ENCODE measurements at places on chromosomes 2 and 18. TPM values are rescaled to one million over a fixed set of nuclear protein-coding genes. Genes with fewer than 3 reads are reported as not detected.

Gene SERPINB12
- 0.62 TPM for total RNA-seq

GRCh38 chr2:55887901-55888624 is 35.5 kb downstream of the EFEMP1 start:
- H3K4me1 ChIP-seq = no peaks in the 10 kb centered on the region
- H3K27ac ChIP-seq = no peak overlapping the region
- H3K4me3 ChIP-seq = no peak overlapping the region
- H3K36me3 ChIP-seq = no peaks in the 10 kb centered on the region
- no peaks in the 10 kb centered on the region for H3K27me3 ChIP-seq
- DNase-seq = no peak

Gene VSNL1
- 2.3 TPM for total RNA-seq

DNA sequence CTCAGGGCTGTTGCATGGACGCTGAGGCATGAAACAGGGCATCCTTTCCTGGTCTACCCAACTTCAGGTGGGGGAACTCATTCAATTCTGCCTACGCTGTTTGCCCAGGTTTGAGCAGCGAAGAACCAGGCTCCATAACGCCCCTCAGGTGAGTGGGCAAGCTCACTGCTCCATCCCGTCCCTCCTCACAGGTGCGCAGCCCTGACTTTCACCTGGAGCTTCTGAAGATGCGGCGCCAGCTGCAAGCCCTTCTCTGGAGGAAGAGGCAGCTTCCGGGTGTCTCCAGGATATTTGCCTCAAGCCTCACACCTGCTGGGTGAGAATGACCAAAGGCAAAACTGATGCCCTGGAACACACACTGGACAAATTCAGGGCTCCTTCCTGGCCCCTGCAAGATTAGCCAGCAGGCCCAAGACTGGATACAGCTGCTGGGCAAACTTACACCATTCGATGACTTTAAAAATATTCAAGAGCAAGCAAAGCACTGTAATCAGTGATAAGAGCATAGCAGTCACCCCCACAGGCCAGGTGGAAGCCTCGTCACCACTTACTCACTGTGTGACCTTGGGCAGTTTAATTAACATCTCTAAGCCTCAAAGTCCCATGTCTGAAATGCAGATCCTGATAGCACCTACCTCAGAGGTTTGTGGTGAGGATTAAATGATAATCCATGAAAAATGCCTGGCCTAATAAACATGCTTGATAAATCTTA is 97.7 kb downstream of the GYPC start:
- no peaks in the 10 kb centered on the region for H3K4me1 ChIP-seq
- no peaks in the 10 kb centered on the region for H3K36me3 ChIP-seq
- no peak overlapping the region for H3K4me3 ChIP-seq
- no peaks in the 10 kb centered on the region for H3K27me3 ChIP-seq
- no peak overlapping the region for H3K27ac ChIP-seq
- no peak for DNase-seq

Gene UGT1A10
- not detected for total RNA-seq

Data from muscle of leg (tissue), 16 donors.